COLO829 (cell line): ENCODE measurements at places on chromosomes 6 and 20.

DNA sequence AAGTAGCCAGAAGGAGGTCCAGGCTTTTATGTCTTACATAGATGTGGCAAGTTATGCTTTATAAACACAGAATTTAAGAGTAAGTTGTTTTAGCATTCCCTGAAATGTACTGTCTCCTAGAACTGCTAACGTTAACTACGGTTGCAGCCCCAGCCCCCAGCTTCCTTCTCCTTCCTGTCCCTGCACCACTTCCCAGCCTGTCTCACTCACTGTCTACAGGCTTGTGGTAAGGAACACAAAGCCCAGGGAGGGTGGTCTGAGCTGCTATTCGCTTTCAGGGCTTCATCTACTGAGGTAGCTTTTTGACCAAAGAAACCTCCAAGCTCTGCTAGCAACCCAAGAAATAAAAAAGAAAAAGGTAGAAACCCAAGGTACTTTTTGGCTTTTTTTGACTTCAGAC lies 35.9 kb downstream of the PCSK2 start:
- DNase-seq: no peak

GRCh38 chr6:140446241-140446640 lies 1071.8 kb upstream of the CITED2 start:
- no peak for DNase-seq

DNA sequence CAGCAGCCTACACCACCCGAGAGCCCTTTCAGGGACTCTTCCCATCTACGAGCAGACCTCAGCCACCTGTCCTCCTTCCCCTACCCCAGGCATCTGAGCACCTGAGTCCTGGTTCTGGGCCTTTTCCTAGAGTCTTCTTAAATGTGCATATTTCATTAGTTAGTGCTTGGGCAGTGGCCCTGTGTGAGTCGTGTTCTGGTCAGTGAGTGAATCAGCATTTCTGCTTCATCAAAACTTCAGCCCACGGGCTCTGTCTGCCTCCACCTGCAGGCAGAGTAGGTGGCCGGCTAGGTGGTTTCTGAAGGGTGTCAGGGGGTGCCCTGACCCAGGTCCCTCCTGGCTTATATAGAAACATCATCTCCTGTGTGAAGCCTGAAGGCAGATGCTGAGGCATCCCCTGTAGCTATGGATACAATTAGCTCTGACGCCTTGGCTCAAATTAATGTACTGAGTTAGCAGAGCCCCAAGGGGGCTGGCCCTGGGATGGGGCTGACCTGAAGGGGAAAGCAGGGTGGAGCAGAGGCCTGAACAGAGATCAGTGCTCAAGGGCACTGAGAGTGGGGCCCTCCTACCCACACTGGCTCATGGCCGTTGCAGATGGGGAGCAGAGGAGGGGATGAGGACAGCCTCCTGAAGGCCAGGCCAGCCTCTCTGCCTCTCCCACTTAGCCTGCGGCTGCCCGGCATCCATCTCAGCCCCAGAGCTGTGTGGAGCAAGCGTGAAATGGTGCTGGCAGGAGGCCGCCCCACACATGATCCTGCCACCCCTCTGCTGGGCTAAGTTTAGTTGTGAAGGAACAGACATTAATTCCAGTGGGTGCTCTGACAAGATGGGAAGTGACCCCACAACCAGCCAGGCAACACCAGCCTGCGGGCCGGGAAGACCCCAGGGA lies 13.6 kb downstream of the IP6K3 start:
- DNase-seq: no peak

DNA sequence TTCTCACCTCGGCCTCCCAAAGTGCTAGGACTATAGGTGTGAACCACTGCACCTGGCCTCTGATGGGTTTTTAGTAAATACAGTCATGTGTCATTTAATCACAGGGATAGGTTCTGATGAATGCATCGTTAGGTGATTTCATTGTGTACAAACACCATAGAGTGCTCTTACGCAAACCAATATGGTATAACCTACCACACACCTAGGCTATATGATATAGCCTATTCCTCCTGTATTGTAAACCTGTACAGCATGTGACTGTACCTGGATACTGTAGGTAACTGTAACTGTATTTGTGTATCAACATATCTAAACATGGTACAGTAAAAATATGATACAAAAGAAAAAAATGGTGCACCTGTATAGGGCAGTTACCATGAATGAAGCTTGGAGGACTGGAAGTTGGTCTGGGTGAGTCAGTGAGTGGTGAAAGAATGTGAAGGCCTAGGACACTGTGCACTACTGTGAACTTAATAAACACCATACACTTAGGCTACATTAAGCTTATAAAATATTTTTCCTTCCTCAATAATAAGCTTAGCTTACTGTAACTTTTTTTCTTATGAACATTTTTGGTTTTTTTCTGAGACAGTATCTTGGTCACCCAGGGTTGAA lies 10.0 kb downstream of the BICRAL start:
- DNase-seq: no peak

DNA sequence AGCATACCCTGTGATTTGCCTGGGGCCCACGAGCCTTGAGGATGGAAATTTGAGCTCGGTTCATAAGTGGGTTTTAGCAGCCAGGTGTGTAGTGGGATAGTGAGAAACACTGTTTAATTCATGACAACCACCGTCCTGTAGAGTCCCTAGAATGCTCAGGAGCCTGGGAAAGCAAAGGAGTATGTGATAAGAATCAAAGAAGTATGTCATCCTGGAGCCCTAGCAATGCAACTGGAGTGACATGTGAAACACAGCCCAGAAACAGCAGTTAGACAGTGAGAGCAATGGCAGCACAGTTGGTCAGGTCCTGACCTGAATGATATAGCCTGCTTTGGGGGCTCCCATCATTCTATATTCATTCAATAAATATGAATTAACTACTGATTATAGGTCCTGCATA lies 161.2 kb upstream of the ECI2 start:
- no peak for DNase-seq

DNA sequence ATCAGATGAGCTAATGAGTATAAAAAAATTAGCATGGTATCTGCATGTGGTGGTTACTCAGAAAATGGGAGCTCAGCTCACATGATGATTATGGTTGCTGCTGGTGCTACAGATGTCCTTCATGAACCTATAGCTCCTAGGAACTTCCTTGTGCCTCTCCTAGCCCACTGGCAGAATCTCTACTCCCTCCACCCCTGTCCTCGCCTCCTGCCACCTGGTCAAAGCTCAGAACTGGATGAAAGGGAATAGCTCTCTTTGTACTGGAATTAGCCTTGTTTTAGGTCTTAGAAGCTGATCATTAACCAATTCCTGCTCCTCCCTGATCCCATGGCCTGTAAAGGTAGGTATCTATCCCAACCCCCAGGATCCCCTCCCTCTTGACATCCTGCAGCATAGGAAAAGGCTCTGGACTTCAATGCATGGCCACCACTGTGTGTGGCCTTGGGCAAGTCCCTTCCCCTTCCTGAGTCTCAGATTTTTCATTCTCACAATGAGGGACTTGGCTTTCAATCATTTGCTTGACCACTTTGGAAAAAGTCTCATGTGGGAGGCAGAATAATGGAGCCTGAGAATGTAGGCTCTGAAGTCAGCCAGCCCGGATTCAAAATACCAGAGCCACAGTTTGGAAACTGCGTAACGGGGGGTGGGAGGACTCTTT lies 43.9 kb downstream of the SLC13A3 start:
- DNase-seq: no peak

DNA sequence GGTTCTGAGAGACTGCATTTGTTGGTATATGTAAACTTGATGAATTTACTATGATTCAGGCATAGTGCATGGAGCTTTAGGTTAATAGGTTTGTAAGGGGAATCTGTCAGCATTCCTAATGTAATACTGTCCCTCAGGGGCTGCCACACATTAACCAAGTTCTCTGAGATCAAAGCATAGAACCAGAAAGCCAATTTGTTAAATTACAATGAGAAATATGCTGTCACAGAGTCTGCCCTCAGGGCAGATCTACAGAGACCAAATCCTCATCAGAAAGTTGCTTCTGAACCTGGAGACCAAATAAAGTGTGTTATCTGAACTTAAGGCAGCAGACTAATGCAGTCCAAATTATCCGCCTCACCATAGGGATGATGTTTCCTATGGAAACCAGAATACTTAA lies 250.8 kb upstream of the HTR1E start:
- DNase-seq: no peak

GRCh38 chr6:44166591-44167184 lies 8.1 kb downstream of the CAPN11 start:
- no peak for DNase-seq

DNA sequence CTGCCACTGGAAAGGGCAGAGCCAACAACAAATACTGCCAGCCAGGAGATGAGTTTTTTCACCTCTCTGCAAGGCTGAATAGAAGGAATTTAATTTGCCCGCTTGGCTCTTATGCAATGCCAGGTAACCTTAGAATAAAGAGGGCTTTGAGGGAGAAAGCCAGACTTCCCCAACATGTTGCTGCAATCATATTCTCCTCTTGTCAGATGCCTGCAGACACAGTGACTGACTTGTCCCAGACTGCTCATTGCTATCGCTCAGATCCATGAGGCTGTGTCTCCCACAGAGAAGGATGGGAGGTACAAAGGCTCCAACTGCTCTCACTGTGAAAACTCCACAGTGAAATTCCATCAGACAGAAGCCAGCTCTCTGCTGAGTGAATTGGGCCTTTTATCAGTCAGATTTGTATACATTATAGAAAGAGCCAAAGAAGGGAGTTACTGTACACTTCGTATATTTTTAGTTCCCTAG lies 517.0 kb upstream of the ID4 start:
- peak; percentile 35 for DNase-seq
